ENCODE measurements at places on chromosomes 7 and 10.

GRCh38 chr7:1814089-1814811 is 144.2 kb downstream of the ELFN1 start:
- no peak for DNase-seq

DNA sequence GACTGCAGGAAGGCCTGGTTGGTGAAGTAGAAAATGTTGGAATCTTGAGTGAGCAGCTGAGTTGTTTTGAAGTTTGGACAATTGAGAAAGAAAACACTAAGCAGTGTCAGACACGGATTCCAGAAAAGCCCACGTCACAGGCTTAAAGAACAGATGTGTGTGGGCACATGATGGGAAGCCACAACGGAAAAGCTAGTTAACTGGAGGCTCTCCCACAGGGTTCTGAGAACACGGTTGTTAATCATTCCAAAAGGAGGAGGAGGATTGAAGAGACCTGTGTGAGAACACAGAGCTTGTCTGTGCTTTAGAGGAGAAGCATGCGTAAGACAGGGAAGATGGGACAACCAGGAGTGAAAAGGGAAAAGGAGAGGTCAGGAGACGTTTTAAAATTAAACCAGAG is 42.6 kb downstream of the SHH start:
- DNase-seq: no peak

GRCh38 chr7:20241194-20241910 is 24.2 kb upstream of the MACC1 start:
- no peak for DNase-seq

- no peak for DNase-seq
Measured at GRCh38 chr10:86071758-86072157, 294.8 kb downstream of the GRID1 start.

GRCh38 chr7:106626376-106627164 is 34.4 kb downstream of the CCDC71L start:
- no peak for DNase-seq

GRCh38 chr10:102705531-102705930 is 8.7 kb downstream of the ARL3 start:
- no peak for DNase-seq

- no peak for DNase-seq
Measured at GRCh38 chr10:77030974-77031373, 606.6 kb downstream of the KCNMA1 start.

DNA sequence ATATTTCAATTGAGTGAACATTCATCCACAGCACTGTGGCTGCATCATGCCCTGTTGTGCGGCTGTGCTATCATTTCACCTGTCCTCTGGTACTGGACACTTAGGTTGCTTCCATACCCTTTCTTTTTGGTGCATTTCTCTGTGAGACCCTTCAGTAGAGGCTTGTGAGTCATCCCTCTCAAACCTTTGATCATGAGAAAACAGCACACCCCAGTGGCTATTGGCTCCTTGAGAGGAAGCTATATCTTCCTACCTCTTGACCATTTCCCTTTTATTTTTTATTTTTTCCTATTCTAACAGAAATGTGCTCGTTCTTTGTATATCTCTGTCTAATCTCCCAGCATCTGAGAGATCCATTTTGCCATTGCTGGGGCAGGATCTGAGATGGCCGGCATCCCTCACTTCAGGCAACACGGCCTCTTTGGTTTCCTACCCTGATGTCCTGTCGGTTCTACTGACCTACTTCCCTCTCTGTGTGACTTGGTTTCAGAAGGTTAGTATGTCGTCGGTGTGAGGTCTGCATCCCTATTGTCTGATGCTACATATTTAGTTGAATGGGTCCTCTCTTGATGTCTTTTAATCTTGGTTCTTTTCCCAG is 23.8 kb upstream of the PIK3AP1 start:
- no peak for DNase-seq

- no peak for DNase-seq
Measured at GRCh38 chr10:34049887-34050286, 715.4 kb upstream of the NRP1 start.

GRCh38 chr7:39453743-39454355 is 112.4 kb upstream of the YAE1 start:
- DNase-seq: peak; percentile 12

GRCh38 chr7:151309311-151309710 is 32.3 kb upstream of the NUB1 start:
- DNase-seq: no peak

GRCh38 chr7:98359395-98359794 is 41.5 kb downstream of the BAIAP2L1 start:
- no peak for DNase-seq

GRCh38 chr7:150959739-150960734 is 18.1 kb downstream of the KCNH2 start:
- DNase-seq: no peak

DNA sequence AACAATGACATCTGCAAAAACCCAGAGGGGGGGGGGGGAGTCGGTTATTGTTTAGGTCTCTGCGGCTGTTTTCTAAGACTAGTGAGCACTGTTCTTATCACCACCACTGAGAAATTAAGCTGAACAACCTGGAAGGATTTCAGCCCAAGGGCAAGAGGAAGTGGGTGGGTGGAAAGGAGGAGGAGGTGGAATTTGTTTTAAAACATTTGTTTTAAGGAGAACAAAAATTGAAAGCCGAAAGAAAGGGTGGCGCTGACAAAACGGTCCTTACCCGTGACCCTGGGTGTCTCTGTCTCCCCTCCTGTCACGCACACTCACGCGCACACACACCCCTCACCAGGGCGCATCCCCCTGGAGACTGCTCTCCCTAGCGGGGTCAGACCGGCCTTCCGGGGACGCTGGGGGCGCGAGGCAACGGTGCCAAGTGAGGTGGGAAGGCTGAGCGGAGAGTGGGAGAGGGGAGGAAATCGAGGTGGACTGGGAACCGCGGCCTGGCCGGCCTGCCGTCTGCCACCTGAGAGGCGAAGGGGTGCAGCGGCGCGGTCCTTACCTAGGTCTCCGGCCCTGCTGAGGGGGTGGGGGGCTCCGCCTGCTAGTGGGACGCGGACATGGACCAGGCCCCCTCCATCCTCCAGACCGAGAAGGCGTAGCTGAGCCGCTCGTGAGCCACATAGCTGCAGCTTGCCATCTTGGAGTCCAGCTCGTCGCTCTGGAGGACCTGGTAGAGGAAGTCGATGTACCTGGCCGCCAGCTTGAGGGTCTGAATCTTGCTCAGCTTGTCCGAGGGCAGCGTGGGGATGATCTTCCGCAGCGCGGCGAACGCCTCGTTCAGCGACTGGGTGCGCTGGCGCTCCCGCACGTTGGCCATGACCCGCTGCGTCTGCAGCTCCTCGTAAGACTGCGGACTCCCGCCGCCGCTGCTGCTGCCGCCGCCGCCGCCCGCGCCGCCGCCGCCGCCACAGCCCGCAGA is 1.0 kb downstream of the TWIST1 start:
- DNase-seq: no peak

Data from stimulated activated CD8-positive, alpha-beta memory T cell treated with anti-CD3 and anti-CD28 coated beads, Interleukin-2, amount 100 ng/mL, for 1 hour (primary cell).